Activated naive CD4-positive, alpha-beta T cell treated with anti-CD3 and anti-CD28 coated beads for 36 hours (primary cell): ENCODE measurements at places on chromosomes 16 and 17. TPM values are rescaled to one million over a fixed set of nuclear protein-coding genes. Genes with fewer than 3 reads are reported as not detected.

- H3K4me1 ChIP-seq = peaks cover 78% of the 10 kb centered on the region
- H3K4me3 ChIP-seq = peak overlapping the region; percentile 43
- H3K27ac ChIP-seq = peak overlapping the region; percentile 60
- peaks cover 1% of the 10 kb centered on the region for H3K36me3 ChIP-seq
Measured at GRCh38 chr17:66406701-66407644, 104.6 kb downstream of the PRKCA start.

DNA sequence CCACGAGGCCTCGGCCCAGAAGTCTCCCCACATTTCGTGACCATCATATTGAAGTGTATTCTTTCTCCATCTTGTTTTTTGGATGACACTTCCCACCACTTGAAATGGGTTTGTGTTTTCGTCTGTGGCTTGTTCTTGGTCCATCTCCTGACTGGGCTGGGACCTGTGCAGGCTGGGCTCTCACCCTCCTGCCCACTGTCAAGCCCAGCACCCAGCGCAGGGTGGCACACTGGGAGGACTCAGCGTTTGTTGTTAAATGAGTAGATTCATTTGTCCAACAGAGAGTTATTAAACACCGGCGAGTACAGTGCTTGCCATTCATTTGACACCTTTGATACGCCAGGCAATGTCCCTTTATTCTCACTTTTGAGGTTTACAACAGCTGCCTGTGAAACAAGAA, 22.6 kb downstream of the NT5M start:
- no peak overlapping the region for H3K27ac ChIP-seq
- H3K36me3 ChIP-seq = peaks cover 3% of the 10 kb centered on the region
- no peak for DNase-seq
- no peaks in the 10 kb centered on the region for H3K27me3 ChIP-seq

DNA sequence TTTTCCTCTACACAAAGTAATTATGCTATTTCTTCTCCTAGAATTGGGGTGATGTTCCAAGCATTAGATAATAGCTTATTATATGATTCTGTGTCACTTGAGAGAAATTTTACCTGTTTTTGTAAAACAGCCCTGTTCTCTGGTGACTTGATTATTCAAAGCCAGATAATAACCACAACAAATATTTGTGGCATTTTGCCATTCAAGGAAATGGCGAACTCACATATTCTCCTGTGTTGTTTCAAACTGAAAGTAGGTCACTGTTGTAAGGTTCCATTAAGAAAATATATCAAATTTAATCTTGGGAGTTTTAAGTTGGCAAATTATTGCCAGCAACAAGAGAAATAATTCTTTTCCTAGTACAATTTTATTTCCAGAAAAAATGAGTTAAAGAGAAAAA, 124.8 kb downstream of the STXBP4 start:
- no peaks in the 10 kb centered on the region for H3K27me3 ChIP-seq
- DNase-seq = no peak
- no peak overlapping the region for H3K4me3 ChIP-seq

DNA sequence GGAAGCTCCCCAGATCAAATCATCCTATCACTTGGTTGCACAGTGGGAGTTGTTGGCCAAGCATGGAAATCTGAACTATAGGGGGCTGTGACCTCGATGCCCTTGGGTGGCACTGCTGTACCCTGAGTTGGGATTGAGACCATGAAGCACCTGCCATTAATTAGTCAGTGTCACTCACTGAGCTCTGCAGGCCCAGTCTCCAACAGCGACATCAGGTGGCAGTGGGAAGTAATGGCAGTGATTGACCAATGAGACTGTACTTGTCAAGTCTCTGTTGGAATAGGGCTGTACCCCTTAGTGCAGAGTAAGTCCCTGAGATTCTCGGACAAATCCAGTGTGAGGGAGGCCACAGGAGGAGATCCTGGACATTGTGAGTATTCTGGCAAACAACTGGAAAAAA, 118.0 kb upstream of the RPL38 start:
- no peaks in the 10 kb centered on the region for H3K4me1 ChIP-seq
- no peak overlapping the region for H3K27ac ChIP-seq
- H3K4me3 ChIP-seq = no peak overlapping the region
- peak; percentile 24 for DNase-seq
- H3K27me3 ChIP-seq = peaks cover 7% of the 10 kb centered on the region
- no peaks in the 10 kb centered on the region for H3K36me3 ChIP-seq

GRCh38 chr17:15309236-15309635, 32.2 kb downstream of the TEKT3 start:
- H3K36me3 ChIP-seq = no peaks in the 10 kb centered on the region
- H3K27ac ChIP-seq = no peak overlapping the region
- H3K4me3 ChIP-seq = no peak overlapping the region
- H3K27me3 ChIP-seq = peaks cover 3% of the 10 kb centered on the region
- DNase-seq = no peak

GRCh38 chr16:11024333-11025053, 80.1 kb downstream of the CLEC16A start:
- no peaks in the 10 kb centered on the region for H3K4me1 ChIP-seq
- no peaks in the 10 kb centered on the region for H3K27me3 ChIP-seq
- H3K27ac ChIP-seq = no peak overlapping the region
- peaks cover 74% of the 10 kb centered on the region for H3K36me3 ChIP-seq
- no peak overlapping the region for H3K4me3 ChIP-seq

GRCh38 chr16:75647112-75647491, 363 bp downstream of the KARS1 start:
- DNase-seq = no peak
- peaks cover 60% of the 10 kb centered on the region for H3K4me1 ChIP-seq
- peaks cover 39% of the 10 kb centered on the region for H3K36me3 ChIP-seq
- H3K4me3 ChIP-seq = peak overlapping the region; percentile 96
- peak overlapping the region; percentile 92 for H3K27ac ChIP-seq

GRCh38 chr16:62831235-62831850, 795.1 kb upstream of the CDH8 start:
- no peak overlapping the region for H3K27ac ChIP-seq
- H3K36me3 ChIP-seq = no peaks in the 10 kb centered on the region
- no peaks in the 10 kb centered on the region for H3K4me1 ChIP-seq

- no peak overlapping the region for H3K27ac ChIP-seq
- H3K4me3 ChIP-seq = no peak overlapping the region
- H3K36me3 ChIP-seq = no peaks in the 10 kb centered on the region
- peaks cover 1% of the 10 kb centered on the region for H3K4me1 ChIP-seq
- DNase-seq = no peak
Measured at GRCh38 chr16:55373489-55373832, 49.5 kb downstream of the IRX6 start.

DNA sequence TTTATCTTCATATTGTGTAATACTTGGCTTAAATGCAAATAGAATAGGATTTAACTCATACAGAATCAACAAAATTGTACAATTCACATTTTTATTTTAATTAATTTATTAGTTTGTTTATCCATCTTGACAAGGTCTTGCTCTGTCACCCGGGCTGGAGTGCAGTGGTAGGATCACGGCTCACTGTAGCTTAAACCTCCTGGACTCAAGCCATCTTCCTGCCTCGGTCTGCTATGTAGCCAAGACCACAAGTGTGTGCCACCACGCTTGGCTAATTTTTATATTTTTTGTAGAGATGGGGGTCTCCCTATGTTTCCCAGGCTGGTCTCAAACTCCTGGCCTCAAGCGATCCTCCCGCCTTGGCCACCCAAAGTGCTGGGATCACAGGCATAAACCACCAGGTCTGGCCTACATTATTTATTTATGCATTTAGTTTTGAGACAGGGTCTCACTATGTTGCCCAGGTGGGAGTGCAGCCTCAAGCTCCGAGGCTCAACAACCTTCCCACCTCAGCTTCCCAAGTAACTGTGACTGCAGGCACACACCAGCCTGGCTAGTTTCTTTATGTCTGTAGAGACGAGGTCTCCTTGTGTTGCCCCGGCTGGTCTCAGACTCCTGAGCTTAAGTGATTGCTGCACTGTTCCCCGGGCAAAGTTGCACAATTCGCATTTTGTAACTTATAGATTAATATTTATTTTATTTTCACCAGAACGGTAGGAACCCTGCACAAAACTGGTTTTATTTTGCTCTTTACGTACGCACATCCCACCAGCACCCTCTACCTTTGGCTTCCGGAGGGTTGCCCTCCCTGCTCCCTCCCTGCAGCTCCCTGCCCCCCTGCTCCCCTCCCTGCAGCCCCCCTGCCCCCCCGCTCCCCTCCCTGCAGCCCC, 4.9 kb downstream of the DPEP1 start:
- DNase-seq = no peak
- no peaks in the 10 kb centered on the region for H3K36me3 ChIP-seq
- H3K27me3 ChIP-seq = peaks cover 5% of the 10 kb centered on the region
- H3K4me1 ChIP-seq = peaks cover 12% of the 10 kb centered on the region

DNA sequence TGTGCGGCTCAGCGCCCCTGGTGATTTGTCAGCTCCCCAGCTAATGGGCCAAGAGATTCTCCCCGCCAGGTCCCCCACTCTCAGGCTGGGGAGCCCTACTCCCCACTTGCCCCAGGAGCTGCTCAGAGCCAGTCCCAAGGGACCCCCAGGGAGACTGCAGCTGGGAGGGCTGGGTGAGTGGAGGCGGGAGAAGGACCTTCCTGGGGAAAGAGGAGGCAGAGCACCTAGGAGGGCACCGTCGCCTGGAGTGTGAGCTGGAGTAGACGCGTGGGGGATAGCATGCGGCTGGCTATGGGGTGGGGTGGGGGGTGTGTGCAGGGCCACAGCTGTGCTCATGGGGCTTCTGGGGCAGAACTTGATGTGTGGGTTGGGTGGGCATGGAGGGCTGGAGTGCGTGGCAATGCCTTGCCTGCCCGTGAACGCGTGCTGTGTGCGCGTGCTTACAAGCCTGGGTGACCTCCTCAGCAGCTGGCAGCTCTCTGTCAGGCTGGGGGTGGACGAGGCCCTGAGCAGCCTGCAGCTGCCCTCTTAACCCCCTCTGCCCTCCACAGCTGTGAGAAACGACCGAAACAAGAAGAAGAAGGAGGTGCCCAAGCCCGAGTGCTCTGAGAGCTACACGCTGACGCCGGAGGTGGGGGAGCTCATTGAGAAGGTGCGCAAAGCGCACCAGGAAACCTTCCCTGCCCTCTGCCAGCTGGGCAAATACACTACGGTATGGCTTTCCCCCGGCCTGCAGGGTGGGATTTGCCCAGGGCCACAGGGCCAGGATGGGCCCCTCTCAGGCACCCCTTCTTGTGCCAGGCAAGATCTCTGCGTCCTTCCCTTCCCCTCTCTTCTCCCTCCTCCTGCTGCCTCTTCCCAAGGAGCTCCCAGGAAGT, 12.9 kb downstream of the GJD3 start:
- no peaks in the 10 kb centered on the region for H3K27me3 ChIP-seq
- no peak overlapping the region for H3K27ac ChIP-seq
- no peak overlapping the region for H3K4me3 ChIP-seq
- H3K4me1 ChIP-seq = peaks cover 11% of the 10 kb centered on the region

DNA sequence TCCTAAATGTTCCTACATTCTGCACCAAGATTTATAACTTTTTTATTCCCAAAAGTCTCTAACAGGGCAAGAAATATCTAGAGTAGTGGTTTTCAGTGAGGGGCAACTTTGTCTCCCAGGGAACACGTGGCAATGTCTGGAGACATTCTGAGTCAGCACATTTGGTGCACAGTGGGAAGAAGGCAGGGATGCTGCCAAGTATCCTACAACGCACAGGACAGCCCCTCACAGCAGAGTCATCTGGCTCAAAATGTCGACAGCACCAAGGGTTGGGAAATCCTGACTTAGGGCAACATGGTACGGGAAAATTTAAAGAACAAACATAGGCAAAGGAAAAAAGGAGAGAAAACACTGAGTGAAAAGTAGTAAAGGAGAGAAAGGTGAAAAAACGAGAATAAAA, 61.8 kb downstream of the SMG6 start:
- H3K27me3 ChIP-seq = no peaks in the 10 kb centered on the region
- no peak for DNase-seq
- no peak overlapping the region for H3K4me3 ChIP-seq
- H3K36me3 ChIP-seq = peaks cover 21% of the 10 kb centered on the region
- H3K27ac ChIP-seq = no peak overlapping the region
- peaks cover 22% of the 10 kb centered on the region for H3K4me1 ChIP-seq

DNA sequence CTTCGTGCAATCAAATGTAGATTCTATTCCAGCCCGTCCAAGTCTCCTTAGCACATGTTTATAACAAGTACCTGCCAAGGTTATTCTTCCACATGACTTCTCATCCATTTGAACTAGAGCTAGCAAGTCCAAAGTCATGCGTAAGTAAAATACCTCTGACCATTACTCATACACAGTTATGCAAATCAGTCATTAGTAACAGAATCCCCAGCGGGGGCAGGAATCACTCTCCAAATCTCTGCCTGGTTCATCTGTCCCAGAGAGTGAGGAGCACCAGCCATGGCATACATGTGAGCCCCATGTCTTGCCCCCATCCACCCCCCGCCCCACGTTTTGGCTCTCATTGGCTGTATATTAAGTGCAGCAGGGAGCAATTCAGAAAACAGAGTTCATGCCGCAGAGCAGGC, 27.7 kb downstream of the SRL start:
- no peak overlapping the region for H3K4me3 ChIP-seq
- no peak for DNase-seq
- H3K36me3 ChIP-seq = no peaks in the 10 kb centered on the region
- H3K27me3 ChIP-seq = no peaks in the 10 kb centered on the region
- H3K4me1 ChIP-seq = no peaks in the 10 kb centered on the region
- H3K27ac ChIP-seq = no peak overlapping the region

Gene GUCY2D
- not detected for total RNA-seq

Gene EPX
- not detected for total RNA-seq

Gene NACA2
- total RNA-seq = not detected

Gene ZDHHC1
- total RNA-seq = 0.12 TPM

Gene PITPNM3
- total RNA-seq = 0.67 TPM

Gene TRIM72
- not detected for total RNA-seq

Gene ANKS4B
- total RNA-seq = 0.05 TPM
